Astrocyte (in vitro differentiated cells and primary cell): ENCODE measurements at places on chromosomes 7 and 10. TPM values are rescaled to one million over a fixed set of nuclear protein-coding genes. Genes with fewer than 3 reads are reported as not detected.

GRCh38 chr7:105796365-105796764, 80.0 kb downstream of the ATXN7L1 start:
- peak; percentile 43 for DNase-seq

DNA sequence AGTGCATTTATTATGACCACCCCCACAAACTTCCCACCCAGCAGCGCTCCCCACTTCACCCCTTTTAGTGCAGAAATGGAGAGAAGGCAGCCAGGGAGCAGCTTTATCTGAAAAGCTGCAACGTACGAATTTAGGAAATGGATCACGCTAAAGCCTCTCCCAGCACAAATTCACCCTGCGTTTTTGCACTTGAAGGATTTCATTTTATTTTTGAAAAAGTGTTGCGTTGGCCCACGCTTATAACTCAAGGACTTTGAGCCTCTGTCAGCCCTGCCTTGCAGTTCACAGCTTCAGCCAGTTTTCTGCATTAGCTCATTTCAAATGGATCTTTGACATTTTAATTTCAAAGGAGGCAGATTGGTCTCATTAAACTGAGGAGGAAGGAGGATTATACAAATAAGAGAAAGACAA, 556.1 kb downstream of the KCNMA1 start:
- no peak for DNase-seq

- peak; percentile 85 for DNase-seq
These were observed 158.0 kb upstream of the ITGB1 start for GRCh38 chr10:33115738-33116719.

- DNase-seq: peak; percentile 71
These were observed 65.6 kb downstream of the NOD1 start for GRCh38 chr7:30412782-30413504.

The C10orf53 gene
- not detected in 2 replicates for total RNA-seq

DNA sequence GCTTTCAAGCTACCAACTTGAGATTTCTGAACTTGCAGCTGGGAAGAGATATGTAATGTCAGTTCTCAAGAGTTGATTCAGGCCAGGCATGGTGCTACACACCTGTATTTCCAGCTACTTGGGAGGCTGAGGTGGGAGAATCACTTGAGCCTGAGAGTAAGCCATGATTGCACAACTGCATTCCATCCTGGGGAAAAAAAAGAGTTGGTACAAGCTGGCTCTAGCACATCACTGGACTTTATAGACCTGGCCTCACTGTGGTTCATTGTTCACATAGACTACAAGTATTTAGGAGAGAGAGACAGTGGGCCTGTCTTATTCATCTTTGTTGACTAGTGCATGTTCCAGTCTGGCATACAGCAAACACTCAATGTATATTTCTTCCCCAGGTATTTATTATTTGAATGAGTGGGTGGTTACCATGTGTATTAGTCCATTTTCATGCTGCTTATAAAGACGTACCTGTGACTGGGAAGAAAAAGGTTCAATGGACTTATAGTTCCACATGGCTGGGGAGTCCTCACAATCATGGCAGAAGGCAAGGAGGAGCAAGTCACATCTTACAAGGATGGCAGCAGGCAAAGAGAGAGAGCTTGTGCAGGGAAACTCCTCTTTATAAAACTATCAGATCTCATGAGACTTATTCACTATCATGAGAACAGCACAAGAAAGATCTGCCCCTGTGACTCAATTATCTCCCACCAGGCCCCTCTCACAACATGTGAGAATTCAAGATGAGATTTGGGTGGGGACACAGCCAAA, 176.5 kb downstream of the PFKFB3 start:
- DNase-seq: no peak

- peak; percentile 29 for DNase-seq
These were observed 307.9 kb downstream of the WDR11 start for GRCh38 chr10:121158988-121159579.

The FFAR4 gene
- not detected in 2 replicates for total RNA-seq

- no peak for DNase-seq
These were observed 371.7 kb upstream of the IGFBP3 start for GRCh38 chr7:46292741-46293140.

DNA sequence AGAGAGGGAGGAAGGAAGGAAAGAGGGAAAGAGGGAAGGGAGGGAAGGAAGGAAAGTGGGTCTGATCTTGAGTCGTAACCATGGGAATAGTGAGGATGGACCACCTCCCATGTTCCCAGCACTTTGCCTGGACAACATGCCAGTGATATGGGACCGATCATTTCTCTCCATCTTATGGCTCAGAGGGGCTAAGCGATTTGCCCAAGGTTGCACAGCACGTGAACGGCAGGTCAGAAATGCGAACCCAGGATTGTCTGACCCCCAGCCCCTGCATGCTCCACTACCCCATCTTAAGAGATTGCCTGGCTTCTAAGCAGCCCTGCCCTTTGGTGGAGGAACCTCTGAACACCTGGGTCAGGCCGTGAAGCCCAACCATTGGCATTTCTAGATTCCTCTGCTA, 109.0 kb upstream of the CARD11 start:
- DNase-seq: no peak

DNA sequence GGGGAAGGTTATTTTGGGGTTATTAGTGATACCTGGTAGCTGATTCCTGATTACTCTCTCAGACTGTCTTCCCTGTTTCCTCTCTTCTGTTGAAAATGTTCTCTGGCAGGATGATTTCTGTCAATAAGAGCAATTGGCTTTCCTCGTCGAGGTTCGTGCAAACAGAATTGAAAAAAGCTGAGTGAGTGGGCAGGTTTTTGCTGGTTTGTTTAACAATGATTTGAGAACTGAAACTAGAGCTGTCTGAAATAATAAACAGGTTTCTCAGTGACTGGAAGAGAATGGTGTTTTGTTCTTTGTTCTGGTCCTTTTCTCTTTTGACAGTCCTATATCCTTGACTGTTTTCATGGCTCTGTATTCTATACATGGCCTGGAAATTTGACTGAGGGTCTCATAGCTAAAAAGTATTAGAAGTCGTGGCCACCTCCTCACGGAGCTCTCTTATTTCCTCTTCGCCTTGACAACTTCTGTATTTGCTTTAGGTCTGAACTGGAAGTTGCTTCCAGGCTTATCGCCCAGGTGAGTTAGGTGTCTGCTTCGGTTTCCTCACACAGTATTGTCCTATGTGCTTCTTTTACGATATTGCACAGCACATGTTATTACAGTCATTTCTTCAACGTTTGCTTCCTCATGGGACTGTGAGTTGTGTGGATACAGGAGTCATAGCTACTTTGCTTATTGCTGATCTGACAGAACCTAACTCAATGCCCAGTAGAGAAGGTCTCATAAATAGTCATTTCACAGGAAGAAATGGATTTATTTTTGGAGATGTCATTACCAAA, 403.6 kb downstream of the NRG3 start:
- no peak for DNase-seq

The NPFFR1 gene
- total RNA-seq: not detected in 2 replicates

DNA sequence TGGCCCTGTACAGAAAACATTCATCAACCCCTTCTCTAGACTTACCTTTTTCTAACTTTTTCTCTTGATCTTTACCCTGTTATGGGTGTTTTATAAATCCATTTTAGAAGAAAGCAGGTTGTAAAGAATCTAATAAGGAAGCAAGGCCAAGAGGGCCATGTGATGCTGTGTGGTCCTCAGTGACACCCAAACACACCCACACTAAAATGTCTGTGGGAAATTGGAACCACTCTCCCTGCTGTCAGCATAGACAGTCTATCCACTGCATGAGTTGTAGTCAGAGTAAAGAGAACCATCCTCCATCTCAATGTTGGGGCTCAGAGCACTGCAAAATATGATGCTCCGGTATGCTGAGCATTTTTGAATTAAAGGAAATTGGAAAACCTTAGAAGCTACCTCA, 235.5 kb downstream of the SKIDA1 start:
- no peak for DNase-seq

DNA sequence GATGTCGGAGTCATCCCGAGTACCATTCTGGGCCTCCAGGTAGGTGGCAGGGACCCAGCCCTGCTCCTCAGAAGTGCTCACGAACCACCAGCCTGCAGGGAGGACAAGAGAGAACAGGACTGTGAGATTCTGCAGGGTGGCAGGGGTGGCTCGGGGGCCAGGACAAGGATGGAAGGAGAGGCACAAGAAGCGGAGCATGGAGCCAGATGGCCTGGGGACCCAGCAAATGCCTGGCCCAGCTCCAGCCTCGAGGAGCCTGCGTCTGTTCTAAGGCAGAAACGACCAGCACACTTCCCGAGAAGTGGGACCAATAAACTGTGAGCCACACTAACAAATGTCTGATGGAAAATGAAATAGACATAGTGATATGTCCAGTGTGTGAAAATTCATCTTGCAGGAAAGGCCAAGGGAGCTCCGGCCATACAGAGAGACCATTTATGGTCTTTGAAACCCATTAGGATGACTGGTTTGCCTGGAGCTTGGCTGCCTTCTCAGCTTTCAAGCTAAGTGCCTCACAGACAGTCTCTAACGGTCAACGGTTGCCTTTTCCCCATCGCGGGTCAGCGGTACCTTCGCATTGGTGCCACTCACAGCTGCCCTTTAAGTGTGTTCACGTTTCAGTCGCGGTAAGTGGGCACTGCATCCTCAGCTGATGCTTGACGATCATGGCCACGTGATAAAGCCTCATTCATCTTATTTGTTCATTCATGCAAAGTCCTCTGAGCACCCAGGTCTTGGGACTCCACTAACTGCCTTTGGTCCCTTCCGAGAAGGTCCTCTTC, 133.8 kb downstream of the NEURL1 start:
- DNase-seq: no peak

The CLRN3 gene
- total RNA-seq: not detected in 2 replicates

The OR2A12 gene
- total RNA-seq: not detected in 2 replicates

DNA sequence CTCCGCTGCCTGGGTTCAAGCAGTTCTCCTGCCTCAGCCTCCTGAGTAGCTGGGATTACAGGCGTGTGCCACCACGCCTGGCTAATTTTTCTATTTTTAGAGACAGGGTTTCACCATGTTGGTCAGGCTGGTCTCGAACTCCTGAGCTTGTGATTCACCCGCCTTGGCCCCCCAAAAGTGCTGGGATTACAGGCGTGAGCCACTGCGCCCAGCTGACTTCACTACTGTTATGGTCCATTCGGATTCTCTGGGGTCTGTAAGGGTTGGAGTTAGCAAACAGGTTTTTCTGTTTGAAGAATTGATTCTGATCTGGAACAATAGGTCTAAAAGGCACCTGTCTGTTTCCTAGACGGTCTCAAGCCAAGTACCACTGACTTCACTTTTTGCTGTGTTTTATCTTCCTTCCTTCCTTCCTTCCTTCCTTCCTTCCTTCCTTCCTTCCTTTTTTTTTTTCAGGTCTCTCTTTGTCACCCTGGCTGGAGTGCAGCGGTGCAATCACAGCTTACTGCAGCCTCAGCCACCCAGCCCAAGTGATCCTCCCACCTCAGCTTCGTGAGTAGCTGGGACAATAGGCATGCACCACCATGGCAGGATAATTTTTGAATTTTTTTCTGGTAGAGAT, 192.2 kb downstream of the CAMK1D start:
- DNase-seq: no peak

DNA sequence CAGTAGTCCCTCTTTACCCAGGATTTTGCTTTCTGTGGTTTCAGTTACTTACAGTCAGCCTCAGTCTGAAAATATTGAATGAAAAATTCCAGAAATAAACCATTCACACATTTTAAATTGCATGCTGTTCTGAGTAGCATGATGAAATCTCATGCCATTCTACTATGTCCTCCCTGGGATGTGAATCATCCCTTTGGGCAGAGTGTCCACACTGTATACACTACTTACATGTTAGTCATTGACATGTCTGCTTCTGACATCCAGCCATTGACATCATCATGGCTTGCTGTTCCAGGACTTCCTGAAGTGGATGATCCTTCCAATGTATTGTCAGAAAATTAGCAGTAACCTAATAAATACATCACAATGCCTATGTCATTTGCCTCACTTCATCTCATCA, 34.6 kb upstream of the MALRD1 start:
- DNase-seq: peak; percentile 86

DNA sequence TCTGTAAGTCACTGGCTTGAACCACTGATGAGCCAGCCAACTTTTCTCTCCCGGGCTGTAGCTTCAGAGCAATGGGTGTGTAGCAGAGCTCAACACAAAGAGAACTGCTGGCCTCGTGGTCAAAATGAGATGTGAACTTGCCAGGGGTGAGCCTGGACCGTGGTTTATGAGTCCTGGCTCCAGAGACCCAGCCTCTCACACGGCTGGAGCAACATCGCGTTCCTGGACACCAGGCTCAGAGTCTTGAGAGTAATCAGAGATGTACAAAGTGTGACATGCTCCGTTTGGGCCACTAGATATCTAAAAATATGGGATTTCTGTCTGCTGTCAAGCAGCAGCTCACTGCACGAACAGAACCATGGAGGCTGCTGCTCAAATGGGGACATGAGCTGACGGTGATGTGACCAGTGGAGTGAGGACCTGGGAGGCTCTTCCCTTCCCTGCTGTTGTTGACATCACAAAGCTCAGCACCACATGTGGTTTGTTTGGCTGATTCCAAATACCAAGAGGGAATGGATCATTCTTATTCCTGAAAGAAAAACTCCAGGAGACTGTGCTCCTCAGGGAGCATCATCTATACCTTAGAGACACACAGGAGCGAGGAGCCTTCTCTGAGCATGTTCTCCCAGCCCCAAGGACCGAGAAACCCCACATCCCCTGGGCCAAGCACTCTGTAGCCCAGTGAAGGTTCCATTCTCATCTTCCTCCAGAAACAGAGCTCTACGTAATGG, 9.2 kb upstream of the SVIL start:
- peak; percentile 40 for DNase-seq

The ZNF365 gene
- total RNA-seq: 8.9 and 11.0 TPM in 2 replicates

GRCh38 chr10:11653758-11654471, 42.5 kb upstream of the USP6NL start:
- DNase-seq: no peak

The FBXL13 gene
- total RNA-seq: 1.2 and 1.6 TPM in 2 replicates

DNA sequence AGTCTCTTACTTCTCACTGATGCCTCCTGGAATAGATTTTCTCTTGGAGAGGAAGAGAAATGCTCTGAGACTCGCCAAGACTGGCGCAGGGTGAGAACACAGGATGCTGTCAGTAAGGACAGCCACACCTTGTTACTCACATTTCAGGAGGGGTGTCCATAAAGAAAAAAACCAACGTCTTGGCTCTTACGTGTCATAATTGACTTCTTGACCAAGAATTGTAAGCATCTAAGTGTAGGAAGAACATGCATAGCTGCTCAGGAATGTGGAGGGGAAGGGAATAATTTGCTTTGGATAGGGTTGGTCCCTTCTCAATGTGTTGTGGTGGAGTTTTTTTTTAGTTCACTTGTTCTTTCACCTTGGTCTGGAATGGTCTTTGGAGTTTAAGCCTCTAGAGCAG, 43.8 kb upstream of the ZNF438 start:
- DNase-seq: peak; percentile 99

The CADPS2 gene
- total RNA-seq: 6.1 and 6.4 TPM in 2 replicates

DNA sequence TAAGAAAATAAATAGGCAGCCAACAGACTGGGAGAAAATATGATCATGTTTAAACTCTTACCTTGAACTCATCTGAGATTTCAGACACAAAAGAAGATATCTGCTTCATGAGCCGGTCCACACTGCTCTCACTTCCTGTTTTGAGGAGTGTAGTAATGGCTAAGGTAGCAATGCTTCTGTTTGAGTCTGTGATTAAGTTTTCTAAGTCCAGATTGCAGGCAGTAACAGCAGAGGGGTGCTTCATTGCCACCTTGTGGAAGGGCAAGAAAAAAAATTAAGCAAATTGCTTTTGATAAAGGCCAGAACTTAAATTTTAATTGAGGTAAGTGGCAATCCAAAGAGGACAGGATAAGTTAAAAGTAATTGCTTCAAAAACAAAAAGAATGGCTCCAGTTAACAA, 69.1 kb downstream of the MEST start:
- peak; percentile 22 for DNase-seq
